ENCODE measurements at places on chromosomes 13 and 19.

GRCh38 chr13:51006067-51006845 lies 96.7 kb downstream of the RNASEH2B start:
- no peak for DNase-seq

GRCh38 chr13:106083620-106084350 lies 451.7 kb downstream of the EFNB2 start:
- DNase-seq: peak; percentile 67

GRCh38 chr19:13004273-13004672 lies 9.0 kb downstream of the NFIX start:
- no peak for DNase-seq

DNA sequence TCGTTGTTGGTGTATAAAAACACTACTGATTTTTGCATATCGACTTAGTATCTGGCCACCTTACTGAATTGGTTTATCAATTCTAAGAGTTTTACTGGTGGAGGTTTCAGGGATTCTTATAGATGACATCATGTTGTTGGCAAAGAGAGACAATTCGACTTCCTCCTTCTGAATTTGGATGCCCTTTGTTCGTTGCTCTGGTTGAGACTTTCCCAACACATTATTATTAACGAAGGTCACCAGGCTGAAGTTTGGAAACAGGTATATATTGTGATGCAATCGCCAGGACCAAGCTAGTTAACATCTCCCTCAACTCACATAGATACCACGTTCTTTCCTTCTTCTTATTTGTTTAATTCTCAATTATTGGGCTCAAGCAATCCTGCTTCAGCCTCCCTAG lies 2.1 kb upstream of the ZSCAN5B start:
- DNase-seq: no peak

DNA sequence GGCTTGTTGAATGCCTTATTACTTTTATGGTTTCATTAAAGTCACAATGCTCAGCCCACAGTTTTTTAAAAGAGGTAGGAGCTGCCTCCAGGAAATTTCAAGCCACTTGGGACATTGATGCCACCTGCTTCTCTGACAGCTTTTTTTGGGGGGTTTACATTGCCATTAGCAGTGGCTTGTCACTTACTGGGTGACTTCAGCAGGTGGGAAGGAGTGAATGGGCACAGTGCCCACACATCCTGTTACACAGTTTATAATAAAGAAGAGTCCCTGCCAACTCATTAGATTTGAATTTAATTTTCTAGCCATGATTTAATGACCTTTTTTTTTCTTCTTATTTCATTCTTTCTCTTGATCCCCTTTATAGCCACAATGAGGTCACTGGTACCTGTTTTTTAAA lies 61.0 kb downstream of the NHLRC3 start:
- DNase-seq: no peak

DNA sequence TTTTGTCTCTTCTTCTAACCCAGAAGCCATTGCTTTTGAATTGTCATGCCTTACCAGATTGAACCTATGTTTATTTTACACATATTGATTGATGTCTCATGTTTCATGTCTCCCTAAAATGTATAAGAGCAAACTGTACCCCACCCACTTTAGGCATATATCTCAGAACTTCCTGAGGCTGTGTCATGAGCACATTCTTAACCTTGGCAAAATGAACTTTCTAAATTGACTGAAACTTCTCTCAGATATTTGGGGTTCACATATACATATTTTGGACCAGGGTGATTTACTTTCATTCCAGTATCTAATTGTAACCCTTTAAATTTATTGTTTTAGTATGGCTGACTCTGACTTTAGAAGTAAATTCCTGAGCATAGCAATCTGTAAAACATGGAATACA lies 723.9 kb upstream of the PCDH20 start:
- DNase-seq: no peak

- no peak for DNase-seq
Observed at GRCh38 chr19:49956115-49956495, 4.9 kb downstream of the SIGLEC11 start.

GRCh38 chr13:51831519-51831918 lies 13.5 kb downstream of the TMEM272 start:
- no peak for DNase-seq

- peak; percentile 86 for DNase-seq
Observed at GRCh38 chr13:29925457-29926097, 75.2 kb upstream of the UBL3 start.

- DNase-seq: peak; percentile 46
Observed at GRCh38 chr13:44930963-44931623, 58.2 kb downstream of the NUFIP1 start.

DNA sequence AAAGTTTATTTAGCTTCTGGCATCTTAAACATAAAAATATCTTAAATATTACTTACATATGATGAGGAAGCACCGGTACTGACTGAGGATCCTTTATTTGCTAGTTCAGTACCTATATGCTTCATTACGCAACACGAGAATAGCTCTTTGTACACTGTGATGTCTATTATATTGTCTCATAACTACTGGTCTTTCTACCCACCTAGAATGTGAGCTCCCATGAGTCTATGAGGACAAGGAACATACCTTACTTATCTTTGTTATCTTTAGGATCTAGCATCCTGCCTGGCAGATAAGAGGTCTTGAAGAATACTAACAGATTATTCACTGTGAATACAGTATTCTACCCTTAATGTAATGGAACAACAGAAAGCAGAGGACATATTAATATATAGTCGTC lies 124.9 kb downstream of the DNAJC3 start:
- no peak for DNase-seq

- peak; percentile 67 for DNase-seq
Observed at GRCh38 chr13:42794577-42795275, 13.3 kb downstream of the FAM216B start.

- DNase-seq: no peak
Observed at GRCh38 chr19:8577247-8577646, at the start of gene MYO1F. MYO1F (minus strand) TSS chr19:8577442; CDS start chr19:8577309, 133 bp downstream.

- no peak for DNase-seq
Observed at GRCh38 chr19:10935371-10936059, 6.9 kb downstream of the TIMM29 start.

GRCh38 chr19:19399733-19400433 lies 5.6 kb upstream of the GATAD2A start:
- DNase-seq: peak; percentile 47

DNA sequence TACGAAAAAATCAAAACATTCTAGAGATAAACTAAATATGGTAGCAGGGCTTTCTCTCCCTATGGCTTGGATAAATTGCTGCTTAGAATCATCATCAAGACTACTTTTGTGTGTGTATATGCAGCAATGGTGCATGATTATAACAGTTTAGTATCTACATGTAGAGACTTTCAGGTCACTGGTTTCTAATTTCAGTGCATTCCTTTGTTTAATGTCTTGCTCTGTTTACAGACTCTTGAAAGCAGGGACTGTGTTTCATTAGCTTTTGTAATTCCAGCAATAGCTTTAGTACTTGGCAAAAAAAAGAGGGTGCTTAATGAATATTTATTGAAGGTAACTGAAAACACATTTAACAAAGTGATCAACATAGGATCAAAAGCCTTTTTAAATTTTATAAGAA lies 420.7 kb downstream of the PCDH9 start:
- peak; percentile 41 for DNase-seq

GRCh38 chr13:21338156-21338555 lies 120.9 kb downstream of the ZDHHC20 start:
- no peak for DNase-seq

GRCh38 chr19:32857584-32857983 lies 12.0 kb downstream of the SLC7A9 start:
- DNase-seq: no peak

DNA sequence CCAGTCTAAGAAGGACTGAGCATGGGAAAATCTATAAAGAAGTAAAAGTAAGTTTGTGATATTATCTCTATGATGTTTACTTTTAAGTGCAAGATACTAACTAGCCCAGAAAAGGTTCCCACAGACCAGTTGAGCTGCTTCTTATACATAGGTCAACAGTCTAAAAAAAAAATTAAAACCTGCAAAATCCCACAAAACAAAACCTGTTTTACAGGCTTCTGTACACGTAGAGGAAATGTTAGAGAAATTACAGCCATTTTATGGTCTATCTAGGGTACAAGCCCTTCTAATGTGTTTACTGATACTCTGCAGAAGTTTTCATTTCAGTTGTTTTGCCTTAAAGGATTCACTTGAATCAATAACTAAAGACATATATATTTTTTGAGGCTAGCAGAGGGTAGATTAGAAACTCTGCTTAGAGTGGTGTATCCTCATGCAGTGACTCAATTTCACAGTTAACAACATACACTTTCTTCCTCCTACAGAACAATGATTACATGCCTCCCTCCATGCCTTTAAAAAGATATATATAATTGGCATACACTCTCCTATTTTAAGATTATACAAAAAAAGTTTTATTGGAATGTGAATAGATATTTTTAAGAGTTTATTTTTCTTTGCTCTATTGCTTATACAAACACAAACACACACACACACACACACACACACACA lies 43.9 kb downstream of the CAB39L start:
- no peak for DNase-seq

DNA sequence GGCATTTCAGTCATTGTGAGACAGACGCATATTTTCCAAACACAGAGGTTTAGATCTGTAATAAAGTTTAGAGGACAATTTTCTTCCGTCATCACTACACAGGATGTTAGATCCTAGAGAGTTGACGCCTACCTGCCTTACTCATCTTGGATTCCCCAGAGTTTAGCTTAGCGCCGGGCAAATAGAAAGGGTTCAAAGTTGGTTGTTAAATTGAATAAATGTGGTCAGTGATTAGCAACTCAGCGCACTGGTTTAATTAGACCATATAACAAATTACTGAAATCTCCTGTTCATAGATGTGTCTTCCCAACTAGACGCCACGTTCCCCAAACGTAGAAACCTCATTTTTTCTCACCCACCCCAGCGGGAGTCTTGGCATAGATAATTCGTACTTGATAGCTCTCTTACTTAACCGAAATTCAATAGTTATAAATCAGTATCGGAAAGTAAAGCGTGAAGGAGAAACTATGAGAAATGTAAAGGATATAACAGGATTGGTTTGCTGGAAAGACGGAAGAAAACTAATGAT lies 726 bp upstream of the UFM1 start:
- DNase-seq: peak; percentile 55

DNA sequence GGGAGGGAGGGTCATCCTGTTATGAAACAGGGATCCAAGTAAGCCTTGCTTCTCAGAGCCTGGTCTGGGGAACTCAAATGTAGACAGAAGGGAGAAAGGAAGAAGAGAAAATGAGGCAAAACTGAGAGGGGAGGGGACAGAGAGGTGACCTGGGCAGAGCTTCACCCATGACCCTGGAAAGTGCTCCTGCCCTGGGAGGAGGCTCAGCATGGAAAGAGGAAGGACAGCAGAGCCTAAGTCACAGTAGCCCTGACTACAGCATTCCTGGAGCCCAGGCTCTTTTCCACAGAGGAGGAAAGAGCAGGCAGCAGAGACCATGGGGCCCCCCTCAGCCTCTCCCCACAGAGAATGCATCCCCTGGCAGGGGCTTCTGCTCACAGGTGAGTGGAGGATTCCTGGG lies at the start of gene CEACAM3:
Gene CEACAM3 (plus strand): TSS at position 226 of the 400 bp plus-strand sequence. CDS start 91 bp downstream, at position 317.
- no peak for DNase-seq

DNA sequence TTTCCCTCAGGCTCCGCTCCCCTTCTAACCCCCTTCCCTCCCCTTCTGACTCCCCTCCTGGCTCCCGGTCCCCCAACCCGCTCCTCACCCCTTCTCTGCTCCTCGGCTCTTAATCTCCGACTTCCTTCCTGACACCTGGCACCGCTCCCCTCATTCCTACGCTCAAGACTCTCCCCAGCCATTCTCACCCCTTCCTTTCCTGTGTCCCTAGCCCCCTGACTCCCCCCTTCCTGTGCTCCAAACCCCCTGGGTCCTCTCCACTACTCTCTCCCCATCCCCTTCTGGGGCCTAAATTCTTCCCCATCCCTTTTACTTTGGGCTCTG lies 658 bp downstream of the CLPP start:
- DNase-seq: no peak

- no peak for DNase-seq
Observed at GRCh38 chr13:94662274-94662945, 49.9 kb downstream of the SOX21 start.

DNA sequence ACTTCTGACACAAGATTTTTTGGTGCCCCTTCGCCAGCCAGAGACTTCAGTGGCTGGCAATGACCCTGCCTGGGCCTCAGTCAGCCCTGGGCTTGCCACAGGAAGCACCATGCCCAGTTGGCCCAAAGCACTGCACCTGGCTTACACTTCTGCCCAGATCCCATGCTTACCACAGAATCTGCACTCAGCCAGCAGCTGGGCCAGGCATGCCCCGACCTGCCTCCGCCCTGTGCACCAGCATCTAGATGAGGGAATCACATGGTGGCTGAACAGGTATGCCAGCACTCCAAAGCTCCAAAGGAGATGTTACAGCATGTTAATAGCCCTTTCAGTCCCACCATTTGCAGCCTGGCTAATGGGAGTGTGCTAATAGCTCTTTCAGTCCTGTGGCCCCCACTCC lies 690.9 kb downstream of the SLITRK6 start:
- no peak for DNase-seq

- no peak for DNase-seq
Observed at GRCh38 chr13:80164462-80164861, 176.5 kb downstream of the SPRY2 start.

- peak; percentile 29 for DNase-seq
Observed at GRCh38 chr13:42574011-42574410, at the start of gene TNFSF11. TNFSF11 (plus strand) TSS chr13:42574152; CDS start chr13:42574304, 152 bp downstream.

GRCh38 chr19:45781214-45782161 lies 802 bp downstream of the DMPK start:
- DNase-seq: no peak

- no peak for DNase-seq
Observed at GRCh38 chr19:20662421-20663105, 1.2 kb upstream of the ZNF626 start.

- peak; percentile 77 for DNase-seq
Observed at GRCh38 chr19:45451131-45451849, 16.5 kb upstream of the FOSB start.

- peak; percentile 58 for DNase-seq
Observed at GRCh38 chr13:114025714-114026431, 52.0 kb upstream of the C13orf46 start.

DNA sequence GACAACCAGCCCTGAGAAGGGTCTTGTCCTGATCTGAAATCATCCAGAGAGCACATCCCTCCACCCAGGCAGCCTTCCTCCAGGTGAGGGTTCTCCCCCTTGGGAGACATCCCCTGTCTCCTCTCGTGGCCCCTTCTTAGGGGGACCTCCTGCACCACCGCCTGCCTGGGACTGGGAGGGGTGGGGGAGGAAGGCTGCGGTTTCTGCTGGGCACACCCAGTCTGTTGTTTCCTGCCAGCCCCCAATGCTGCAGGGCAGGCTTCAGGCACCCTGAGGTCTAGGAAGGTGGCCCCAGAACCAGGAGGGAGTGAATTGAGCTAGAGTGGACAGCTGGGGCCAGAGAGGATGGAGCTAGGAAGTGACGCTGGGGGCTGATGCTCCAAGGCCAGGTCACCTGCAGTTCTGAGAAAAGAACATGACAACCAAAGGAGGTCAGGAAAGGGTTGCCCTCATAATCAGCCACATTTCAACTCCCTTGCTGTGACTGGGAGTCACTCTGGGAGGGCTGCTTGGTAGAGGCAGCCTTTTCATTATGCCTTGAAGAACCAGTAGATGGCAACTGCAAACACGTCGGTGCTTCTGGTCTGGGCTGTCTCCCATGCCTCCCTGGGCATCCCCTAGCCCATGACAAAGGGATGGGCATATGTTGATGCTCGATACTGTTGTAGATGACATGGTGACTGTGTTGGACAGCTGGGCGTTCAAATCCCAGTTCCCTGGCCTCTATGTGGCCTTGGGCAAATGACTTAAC lies 1.4 kb downstream of the ARHGEF18 start:
- no peak for DNase-seq

GRCh38 chr19:17579661-17580244 lies 24.3 kb downstream of the COLGALT1 start:
- DNase-seq: peak; percentile 63

All from iris pigment epithelial cell (primary cell).